ENCODE measurements at places on chromosomes 4 and X.

GRCh38 chr4:149084144-149084543 is 641.9 kb upstream of the NR3C2 start:
- no peak for DNase-seq

- DNase-seq = no peak
These were observed 392 bp upstream of the UGT2A3 start for GRCh38 chr4:68951806-68952585.

GRCh38 chr4:8891646-8892555 is 20.3 kb upstream of the HMX1 start:
- no peak for DNase-seq

DNA sequence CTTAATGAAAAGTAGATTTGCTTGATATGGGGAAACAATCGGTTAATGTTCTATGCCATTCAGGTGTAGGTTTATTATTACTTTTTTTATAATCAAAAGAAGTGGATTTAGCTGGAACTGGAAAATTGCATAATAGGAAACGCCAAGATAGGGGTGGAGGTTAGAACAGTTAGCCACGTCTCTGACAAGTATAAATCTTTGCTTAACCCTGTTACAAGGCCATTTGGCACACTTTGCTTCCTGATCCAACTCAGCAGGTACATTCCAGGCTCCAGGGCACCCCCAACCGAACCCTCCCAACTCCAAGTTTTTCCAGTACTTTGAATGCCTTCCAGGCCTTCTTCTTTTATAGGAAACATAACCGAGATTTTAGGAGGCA is 50.6 kb upstream of the ACSL4 start:
- no peak for DNase-seq

- DNase-seq = no peak
These were observed 60.0 kb upstream of the STX18 start for GRCh38 chr4:4601803-4602369.

- DNase-seq = no peak
These were observed 6.8 kb downstream of the ZFP42 start for GRCh38 chr4:188002323-188002722.

GRCh38 chr4:76997077-76997476 is 47.5 kb downstream of the SEPTIN11 start:
- DNase-seq = no peak

DNA sequence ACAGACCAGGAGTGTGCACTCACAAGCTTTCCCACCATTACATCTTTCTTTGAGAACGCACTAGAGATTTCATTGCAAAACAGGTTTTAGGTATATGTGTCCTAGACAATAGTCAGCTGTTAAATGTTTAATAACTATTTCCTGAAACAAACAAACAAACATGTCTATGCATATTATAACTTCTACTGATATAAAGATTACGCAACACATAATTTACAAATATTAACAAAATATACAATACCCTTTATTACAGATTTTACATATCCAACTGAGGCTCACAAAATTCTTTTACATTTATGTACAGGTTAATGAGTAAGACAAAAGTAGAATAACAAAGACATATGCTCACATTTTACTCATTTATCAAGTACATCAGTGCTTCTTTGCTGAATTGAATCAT is 1554.0 kb upstream of the PCDH10 start:
- no peak for DNase-seq

DNA sequence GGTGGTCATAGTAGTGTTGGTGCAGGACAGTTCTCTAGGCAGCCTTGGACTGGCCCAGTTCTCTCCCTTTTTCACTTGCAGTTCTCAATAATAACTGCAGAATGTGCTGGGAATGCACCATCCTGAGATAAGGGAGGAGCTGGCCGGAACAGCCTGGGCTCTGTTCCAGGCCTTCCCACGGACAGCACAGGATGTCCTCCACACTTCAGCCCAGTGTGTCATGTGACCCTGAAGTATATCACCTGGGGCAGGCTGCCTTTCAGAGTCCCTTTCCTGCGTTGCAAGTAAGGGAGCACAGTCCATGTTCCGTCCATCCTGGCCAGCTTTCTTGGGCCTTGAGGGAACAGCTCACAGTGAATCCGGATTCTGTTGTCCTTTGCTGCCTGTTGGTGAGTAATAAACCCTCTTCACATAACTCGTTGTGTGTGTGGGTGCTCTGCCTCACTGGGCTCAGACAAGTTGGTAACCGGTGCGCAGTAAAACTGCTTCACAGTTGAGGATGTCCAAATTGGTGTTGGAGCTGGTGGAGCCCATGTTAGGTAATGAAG is 32.3 kb upstream of the BBS12 start:
- DNase-seq = no peak

- no peak for DNase-seq
These were observed 336.5 kb downstream of the PDGFC start for GRCh38 chr4:156635051-156635450.

DNA sequence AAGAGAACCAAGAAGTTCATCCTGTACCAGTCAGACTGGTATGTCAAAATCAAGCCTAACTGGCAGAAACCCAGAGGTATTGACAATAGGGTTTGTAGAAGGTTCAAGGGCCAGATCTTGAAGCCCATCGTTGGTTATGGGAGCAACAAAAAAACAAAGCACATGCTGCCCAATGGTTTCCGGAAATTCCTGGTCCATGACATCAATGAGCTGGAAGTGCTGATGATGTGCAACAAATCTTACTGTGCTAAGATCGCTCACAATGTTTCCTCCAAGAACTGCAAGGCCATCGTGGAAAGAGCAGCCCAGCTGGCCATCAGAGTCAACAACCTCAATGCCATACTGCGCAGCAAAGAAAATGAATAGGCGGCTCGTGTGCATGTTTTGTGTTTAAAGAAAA is 172.7 kb upstream of the MED14 start:
- no peak for DNase-seq

DNA sequence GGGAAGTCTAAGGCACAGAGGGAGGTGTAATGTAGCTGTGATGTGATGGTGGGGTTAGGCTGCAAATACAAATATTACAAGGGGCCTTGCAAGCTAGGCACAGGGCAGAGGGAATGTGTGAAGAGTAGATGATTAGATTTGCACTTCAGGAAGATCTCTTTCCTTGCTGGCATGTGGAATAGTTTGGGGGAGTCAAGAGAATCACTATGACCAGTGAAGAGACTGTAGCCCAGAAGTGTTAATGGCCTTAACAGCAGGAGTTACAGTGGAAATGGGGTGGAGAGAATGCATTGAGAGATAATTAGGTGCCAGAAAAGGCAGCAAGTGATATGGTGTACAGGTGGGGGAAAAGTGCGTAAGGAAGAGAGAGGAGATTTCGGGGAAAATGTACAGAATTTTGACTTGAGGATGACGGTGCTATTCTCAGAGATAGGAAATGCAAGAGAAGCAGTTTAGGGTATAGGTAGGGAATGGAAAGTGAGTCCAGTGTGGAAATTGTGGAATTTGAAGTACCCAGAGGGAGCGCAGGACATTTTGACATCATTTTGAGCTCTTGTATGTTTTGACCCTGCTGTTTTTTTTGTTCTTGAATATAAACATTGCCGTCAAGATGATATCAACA is 10.2 kb upstream of the TAPT1 start:
- DNase-seq = no peak

- DNase-seq = peak; percentile 78
These were observed 51.2 kb downstream of the LGI2 start for GRCh38 chr4:24979554-24979953.

- DNase-seq = no peak
These were observed 113.2 kb downstream of the USP9X start for GRCh38 chrX:41198410-41198809.

DNA sequence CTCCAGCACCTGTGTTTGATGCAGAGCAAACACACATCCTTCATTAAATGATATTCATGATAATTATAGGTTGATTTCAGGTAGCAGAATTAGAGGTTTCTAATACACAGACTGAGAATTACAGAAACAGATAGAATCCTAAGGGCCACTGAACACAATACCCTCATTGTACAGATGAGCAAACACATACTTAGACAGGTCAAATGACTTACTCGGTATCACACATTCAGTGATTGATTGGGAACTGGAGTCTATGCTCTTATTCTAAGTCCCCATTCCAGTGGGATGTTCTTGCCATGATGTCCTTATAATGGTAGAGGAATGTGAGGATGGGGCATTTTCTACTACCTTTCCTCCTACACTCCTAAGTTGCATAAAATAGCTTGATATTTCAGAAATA is 70.8 kb downstream of the DCAF8L1 start:
- DNase-seq = no peak

DNA sequence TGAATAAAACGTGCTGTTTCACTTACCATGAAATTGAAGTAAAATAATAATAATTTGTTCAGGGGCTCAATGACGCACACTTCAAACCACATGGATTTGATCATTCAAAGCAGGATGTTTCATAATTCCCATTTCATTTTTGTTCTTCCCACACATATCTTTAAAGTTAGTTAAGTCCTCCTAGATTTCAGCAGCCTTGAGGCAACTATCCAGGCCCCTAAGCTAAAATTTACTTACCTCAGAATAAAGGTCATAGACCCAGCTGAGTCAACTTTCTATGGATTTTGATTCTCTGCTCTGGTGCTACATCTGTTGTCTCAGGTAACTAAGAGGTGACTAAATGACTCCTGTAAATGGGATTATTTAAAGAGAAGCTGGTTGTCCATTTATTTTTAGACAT is 25.0 kb downstream of the GPR174 start:
- DNase-seq = no peak

GRCh38 chr4:38313175-38313574 is 350.8 kb upstream of the KLF3 start:
- no peak for DNase-seq

- DNase-seq = no peak
These were observed 99.8 kb downstream of the SPRY1 start for GRCh38 chr4:123496421-123496820.

GRCh38 chr4:173488074-173488473 is 42.0 kb downstream of the HAND2 start:
- no peak for DNase-seq

- peak; percentile 66 for DNase-seq
These were observed 15.2 kb downstream of the CTBP1 start for GRCh38 chr4:1233641-1234308.

- DNase-seq = no peak
These were observed 30.3 kb upstream of the ADH1C start for GRCh38 chr4:99382745-99383360.

GRCh38 chrX:115968436-115969252 is 201.9 kb upstream of the AGTR2 start:
- peak; percentile 59 for DNase-seq

GRCh38 chr4:137819964-137820383 is 287.7 kb upstream of the PCDH18 start:
- no peak for DNase-seq

DNA sequence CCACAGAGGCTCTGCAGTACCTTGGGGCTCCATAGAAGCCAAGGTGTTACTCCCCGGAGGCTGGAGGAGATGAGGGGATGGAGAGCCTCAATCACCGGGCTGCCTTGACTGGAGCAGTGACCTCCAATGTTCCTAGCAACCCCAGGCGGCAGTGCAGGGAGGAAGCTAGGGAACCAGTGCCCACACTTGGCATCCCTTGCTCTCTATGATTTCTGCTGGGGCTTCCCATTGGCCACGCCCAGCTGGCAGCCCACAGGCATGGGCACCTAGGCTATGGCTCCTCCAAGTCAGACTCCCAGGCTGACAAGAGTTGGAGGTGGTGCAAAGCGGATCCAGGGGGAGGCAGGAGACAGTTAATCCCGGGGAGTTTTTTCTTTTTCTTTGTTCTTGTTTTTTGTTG is 229.7 kb downstream of the EVC2 start:
- DNase-seq = no peak

DNA sequence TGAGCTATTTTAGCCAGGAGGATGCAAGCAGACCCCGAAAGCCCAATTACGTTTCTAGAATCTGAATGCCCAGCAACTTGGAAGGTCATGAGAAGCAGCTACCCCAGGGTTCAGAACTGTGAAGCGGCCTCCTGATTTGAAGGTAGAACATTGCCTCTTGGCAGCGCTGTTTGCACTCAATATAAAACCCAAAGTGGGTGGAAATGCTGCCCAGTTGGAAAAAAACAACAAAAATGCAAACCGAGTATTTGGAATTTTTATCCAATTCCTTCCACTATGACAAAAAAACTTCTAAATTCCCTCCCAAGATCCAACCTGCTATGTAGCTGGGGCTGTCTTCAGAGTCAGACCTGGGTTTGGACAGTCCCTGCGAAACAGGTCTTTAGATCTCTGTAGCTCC is 103.3 kb upstream of the RBPJ start:
- DNase-seq = no peak

DNA sequence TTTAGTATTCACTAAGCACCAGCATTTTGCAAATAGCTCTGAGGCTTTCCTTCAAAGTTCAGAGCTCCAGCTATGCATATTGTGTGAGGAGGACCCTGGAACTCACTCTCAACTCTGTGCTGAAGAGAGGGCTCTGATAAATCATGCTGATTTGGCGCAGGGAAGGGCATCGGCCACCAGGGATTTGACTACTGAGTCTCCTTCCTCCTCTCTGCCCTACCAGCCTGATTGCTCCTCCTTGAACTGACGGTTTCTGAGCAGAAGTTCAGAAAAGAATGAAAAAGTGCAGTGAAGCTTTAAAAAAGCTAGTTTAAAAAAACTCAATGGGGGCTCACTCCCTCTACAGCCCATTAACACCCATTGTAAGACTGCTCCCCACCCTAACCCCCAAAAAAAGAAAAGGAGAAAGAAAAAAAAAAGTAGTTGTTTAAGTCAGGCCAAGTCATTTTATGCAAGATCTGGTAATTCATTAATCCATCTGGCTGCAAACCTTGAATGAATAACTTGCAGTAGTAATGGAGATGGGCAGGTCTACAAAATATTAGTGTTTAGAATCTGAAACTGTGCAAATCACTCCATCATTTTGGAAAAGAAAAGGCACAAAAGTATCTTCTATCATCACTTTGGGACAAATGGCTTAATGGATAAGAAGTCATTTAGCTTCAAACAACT is 13.3 kb downstream of the PPARGC1A start:
- no peak for DNase-seq

- no peak for DNase-seq
These were observed 58.9 kb downstream of the HOPX start for GRCh38 chr4:56622176-56622575.

- DNase-seq = peak; percentile 77
These were observed 17.3 kb downstream of the APLN start for GRCh38 chrX:129637217-129638109.

GRCh38 chr4:174365018-174365587 is 81.4 kb downstream of the CEP44 start:
- DNase-seq = no peak

DNA sequence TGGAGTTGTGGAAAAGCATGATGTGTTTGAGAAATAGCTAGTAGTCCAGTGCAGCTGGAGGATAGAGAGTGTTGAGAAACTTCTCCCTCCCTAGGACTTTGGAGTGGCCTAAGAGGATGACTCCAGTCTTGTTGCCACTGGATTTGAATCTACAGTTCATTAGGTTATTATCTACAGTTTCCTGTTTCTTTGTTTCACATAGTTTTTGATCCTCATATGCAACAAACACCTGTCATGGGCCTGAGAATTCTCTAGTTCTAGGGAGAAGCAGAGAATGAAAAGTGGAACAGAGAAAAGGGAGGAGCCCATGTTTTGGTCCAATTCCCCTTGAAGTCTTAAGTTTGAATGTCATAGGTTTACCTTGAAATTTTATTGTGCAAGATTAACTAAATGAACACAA is 73.6 kb upstream of the TBC1D9 start:
- DNase-seq = no peak

- no peak for DNase-seq
These were observed 168.3 kb upstream of the PUDP start for GRCh38 chrX:7316280-7316679.

All from femur (tissue), 1 donor.